ENCODE measurements at places on chromosomes 3 and 15.

DNA sequence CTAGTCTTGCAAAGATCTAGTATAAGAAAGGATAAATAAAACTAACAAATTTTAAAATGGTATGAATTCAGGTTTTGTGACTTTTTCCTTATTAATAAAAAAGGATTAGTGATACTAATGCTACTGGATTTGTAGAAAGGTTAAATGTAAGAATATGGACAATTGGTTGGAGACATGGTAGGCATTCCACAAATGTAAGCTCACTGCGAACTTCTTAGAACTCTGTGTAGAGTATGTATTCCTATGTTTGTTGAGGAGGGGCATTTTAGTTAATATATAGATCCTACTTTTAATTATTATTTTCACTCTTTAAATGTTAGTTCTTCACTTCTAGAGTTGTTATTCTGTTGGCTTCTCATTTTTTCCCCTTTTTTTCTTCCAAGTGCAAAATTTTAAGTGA, 414.3 kb downstream of the RBMS3 start:
- peak; percentile 22 for DNase-seq

GRCh38 chr15:96353416-96353929, 23.0 kb downstream of the NR2F2 start:
- DNase-seq, result no peak

- DNase-seq, result no peak
These were observed 159.3 kb upstream of the DPH6 start for GRCh38 chr15:35705030-35705883.

DNA sequence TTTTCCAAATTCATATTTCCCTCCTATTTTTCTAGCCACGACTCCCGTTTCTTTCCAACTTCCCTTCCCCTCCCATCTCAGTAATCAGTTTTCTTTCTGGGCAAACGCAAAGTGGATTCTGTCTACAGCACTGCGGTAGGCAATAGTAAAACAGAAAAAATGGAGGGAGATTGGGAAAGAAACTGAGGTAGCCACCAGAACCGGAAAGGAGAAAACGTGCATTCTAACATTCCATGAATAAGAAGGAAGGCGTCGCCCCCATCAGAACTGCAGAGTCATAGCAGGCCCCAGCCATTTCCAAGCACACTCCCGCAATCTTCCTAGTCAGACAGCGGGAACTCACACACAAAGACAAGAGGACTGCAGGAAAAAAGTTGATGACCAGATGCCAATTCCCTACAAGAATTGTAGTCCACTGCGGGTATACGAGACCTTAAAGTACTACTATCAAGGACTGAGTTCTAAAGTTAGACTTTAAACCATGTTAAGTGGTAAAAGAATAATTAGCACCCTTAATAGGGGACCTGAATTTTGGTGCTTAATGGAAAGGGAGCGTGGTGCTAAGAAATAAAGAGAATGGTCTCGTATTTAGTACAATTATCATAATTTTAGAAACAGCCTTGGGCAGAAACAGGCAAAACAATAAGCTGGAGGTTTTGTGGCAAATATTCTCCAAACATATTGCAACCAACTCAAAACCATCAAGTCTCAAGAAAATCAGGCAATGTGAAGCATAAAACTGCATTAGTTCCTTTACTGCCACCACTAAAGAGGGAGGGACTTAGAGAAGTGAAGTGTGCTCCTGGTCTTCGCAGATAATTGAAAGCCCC, 1.4 kb downstream of the PFN2 start:
- peak; percentile 83 for DNase-seq

- peak; percentile 94 for DNase-seq
These were observed at the start of gene HIGD1A for GRCh38 chr3:42804106-42804830. Gene HIGD1A (minus strand): TSS chr3:42804490. CDS start chr3:42794253, 10,237 bp downstream.

DNA sequence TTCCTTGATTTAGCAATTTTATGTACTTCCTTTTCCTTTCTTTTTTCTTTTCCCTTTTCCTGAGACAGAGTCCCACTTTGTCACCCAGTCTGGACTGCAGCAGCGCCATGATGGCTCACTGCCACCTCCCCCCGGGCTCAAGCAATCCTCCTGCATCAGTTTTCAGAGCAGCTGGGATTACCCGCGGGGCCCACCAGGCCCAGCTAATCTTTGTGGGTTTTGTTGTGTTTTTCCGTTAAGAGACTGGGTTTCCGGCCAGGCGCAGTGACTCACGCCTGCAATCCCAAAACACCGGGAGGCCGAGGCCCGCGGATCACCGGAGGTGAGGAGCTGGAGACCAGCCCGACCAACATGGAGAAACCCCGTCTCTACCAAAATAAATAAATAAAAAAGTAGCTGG, 17.7 kb downstream of the GOLGA8S start:
- no peak for DNase-seq

Measured in ACHN (cell line).